Bone marrow (tissue), 2 donors: ENCODE measurements at places on chromosomes 7 and 10.

GRCh38 chr10:11231285-11231684 is 213.6 kb downstream of the CELF2 start:
- DNase-seq = no peak

DNA sequence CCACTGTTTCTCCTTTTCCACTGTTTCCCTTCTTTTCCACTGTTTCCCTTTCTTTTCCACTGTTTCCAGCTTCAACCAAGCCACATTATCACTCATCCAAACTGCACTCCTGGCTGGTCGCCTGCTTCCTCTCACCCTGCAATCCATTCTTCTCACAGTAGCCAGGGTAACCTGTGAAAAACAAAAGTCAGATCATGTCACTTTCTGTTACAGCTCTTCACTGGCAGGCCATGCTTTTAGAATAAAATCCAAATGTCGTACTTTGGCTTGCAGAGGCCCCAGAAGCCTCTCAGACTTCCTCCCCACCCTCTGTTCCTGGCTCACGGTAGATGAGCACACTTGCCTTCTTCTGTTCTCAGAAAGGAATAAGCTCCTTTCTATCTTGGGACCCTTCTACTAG is 33.9 kb downstream of the STARD3NL start:
- peak; percentile 48 for DNase-seq

- no peak for DNase-seq
These were observed 18.8 kb downstream of the ADGRA1 start for GRCh38 chr10:133106516-133106915.

DNA sequence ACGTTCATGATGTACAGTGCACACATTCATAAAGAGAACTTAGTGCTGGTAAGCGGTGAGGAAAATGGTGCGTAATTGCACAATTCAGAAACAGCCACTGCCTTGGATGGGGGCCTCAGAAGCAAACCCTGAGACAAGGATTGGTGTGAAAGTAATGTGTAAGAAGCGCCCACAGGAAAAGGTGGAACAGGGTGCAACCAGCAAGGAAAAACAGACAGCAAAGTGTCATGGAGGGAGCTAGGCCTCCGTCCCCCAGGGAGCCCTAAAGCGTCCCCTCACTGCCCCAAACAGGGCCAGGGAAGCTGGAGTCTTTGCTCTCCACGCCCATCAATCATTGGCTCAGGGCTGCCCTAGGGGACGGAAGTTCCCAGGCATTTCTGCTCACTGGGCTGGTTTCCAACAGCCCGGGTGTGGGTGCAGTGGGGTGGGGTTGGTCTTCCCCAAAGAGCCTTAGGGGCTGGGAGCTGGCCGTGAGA is 9.6 kb upstream of the C10orf105 start:
- DNase-seq = peak; percentile 25

- no peak for DNase-seq
These were observed 64.8 kb downstream of the TNS3 start for GRCh38 chr7:47516985-47517600.

DNA sequence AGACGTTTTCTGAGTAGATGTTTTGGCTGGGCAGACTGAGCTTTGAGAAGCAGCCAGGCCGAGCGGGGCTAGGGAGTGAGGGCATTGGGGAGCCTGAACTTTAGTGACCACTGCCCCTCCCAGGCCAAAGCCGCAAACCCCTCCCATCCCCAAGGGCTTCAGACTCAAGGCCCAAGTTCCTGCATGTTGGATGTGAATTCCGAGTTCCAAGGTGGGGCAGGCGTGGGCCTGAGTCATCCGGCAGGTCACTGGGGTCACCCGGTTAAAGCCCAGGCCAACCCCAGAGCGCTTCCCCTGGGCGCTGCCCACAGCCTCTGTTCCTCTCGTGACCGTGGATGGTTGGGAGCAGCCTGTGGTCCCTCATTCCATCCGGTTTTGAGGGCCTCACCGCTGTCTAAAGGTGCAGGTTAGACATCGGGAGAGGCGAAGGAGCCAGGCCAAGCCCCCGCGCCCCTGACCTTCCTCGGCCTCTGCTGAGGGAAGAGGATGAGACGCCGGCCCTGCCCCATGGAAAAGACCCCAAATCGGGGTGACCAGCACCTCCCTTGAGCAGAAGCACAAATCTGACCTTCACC is 6.9 kb upstream of the PDGFA start:
- DNase-seq = no peak

DNA sequence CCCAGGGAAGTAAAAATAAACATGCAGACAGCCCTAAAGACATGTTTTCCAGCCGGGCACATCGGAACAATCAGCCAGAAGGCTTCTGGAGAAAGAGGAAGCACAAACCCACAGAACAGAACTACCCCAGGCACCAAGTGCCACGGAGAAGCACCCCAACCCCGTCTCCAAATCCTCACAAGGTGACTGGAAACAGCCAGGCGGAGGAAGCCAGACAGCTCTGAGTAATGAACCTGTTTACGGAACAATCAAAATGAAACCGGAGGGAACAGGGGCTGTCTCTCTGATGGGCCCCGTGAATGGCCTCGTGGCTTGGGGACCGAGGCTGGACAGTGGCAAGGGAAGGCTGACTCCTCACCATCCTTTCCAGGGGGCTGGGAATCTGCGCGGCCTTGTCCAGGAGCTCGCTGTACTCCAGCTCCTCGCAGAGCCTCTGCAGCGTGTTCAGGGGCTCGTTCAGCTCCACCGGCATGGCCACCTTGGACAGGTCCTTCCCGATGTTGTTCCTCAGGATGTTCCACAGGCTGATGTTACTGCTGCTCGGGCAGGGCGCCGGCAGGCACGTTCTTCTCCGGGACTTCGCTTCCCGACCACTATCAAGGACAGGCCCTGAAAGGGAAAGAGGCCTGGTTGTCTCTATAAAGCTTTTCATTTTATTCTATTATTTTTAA is 77.0 kb upstream of the GSDME start:
- no peak for DNase-seq

- no peak for DNase-seq
These were observed 230.9 kb downstream of the MAD1L1 start for GRCh38 chr7:2001601-2002442.

DNA sequence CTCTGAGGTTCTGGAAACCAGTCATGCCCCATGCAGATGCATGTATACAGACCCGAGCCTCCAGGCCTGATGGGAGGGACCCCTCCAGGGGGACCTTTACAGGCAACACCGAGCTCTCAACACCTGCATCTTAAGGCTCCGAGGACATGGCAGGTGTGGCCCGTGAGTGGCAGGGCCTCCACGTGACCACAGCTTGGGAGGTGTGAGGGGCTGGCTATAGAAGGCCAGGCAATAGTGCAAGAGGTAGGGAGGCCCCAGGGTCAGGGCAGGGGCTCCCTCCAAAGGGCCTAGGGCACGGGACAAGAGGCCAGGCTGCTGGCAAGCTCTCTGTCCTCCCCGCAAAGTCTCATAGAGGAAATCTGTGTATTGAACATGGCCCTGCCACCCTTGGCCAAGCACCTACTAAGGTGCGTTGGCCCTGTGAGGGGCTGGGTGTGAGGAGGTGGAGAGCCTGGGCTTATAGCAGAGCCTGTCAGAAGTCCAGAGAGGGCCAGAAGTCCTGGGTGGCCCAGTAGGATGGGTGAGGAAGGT is 134.2 kb downstream of the PTPN20 start:
- no peak for DNase-seq

- DNase-seq = peak; percentile 3
These were observed 34.0 kb upstream of the INSIG1 start for GRCh38 chr7:155263581-155264143.

DNA sequence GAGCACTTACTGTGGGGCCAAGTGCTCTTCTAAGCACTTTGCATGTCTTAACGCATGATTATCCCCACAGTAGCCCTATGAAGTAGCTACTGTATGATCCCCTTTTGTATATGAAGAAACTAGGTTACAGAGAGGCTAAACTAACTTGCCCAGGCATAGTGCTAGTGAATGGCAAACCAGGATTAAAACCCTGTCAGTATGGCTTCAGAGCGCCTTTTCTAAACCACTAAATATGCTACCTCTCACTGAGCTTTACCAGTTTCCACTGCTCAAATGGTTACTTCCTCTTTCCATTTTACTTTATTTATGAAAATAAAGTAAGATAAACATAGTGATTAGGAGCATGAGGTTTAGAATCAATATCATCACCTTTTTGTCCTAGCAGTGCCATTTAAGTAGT is 73.6 kb downstream of the PODXL start:
- no peak for DNase-seq

DNA sequence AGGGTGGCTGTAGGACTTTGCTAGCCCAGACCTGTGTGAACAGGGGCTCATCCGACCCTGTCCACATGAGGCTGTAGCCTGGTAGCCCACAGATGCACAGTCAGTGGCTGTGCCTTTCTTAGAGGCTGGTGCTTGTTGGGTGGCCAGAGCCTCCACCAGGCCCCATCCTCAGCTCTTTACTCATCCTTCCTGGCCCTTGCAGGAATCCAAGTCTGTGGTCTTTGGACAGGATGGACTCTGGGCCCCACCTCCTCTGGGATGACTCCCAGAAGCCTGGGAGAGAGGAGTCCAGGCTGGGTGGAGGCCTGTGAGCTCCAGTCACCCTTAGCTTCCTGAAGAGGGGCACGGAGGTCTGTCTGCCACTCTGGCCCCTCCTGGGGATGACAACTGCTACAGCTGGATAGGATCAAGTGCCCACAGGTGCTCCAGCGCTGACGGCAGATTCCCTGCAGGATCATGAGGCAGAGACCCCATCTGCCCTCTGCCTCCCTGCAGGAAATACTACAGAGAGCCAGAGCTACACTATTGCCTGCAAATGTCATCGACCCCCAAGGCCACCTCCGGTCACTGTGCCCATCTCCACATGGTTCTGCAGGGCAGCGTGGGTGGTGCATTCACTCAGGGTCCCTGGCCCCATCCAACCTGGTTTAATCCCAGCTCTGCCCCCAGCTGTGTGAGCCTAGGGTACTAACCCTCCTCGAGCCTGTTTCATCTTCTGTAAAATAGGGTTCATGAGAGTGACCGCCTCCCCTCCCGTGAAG is 114.5 kb downstream of the PTPN20 start:
- no peak for DNase-seq

DNA sequence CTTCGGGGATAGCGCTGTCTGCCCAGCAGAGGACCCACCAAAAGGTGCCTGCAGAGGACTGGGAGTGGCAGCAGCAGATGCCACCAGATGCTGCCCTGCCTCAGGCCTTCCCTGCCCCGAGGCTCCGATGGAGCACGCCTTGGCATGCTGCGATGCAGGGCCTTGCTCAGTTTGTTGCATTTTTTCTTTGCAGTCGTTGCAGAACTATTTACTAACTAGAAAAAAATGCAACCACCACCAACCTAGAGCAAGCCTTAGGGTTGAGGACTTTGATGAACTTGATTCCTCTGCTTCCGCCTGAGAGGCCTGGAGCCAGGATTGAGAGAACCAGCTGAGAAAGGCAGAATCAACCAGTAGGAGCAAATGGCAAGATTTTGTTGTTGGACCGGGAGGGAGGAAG is 585.6 kb upstream of the MKI67 start:
- DNase-seq = no peak

- no peak for DNase-seq
These were observed 309.3 kb downstream of the GPR37 start for GRCh38 chr7:124456286-124456685.

DNA sequence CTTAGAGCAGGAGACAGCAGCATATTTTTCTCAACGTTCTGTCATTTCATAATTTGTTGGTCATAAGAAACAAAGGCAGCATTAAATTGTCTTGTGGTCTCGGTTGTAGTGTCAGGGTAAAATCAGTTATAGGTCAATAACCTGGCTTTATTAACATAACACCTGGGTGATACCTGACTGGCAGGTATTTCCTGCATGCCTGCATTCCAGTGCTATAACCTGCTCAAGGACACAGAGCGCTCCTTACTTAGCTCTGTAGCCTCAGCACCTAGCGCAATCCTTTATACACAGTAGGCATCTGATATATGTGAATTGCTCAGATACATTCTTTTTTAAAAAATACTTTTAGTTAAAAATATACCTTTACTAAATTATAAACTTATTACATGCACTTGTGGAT is 38.9 kb upstream of the PRKG1 start:
- no peak for DNase-seq

DNA sequence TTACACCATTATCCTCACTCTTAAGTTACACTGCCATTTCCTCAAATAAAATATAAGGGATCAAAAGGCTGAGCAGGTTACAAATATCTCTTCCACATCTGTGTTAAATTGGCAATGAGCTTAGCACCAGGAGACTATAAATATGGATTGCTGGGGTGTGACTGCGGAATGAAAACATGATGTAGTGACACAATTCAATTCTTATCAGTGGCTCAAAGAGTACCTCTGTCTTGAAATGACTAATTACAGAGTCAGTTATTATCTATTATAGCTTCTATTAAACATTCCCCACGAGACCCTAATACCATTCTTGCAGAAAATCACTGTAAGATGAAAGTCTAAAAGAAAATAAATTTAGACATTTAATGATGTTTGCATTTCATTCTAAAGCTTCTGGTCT is 67.1 kb downstream of the RELN start:
- no peak for DNase-seq

- DNase-seq = no peak
These were observed 39.6 kb upstream of the IKZF1 start for GRCh38 chr7:50264908-50265307.

DNA sequence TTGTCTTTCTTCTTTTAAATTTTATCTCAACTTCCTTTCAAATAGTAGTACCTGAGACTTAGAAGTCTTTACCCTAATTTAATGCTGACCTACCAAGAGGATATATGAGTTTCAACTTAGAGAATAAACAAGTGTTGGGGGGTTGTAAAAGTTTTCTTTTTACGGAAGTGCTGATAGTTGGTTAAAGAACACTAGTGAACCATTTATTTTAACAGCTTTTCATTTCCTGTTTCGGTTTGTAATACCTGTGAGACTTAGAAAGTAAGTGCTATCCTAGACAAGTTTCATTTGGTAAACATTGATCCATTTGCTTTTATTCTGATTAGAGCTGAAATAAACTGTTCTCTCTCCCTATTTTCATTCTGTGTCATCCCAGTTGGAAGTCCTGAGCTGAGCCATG is 683.1 kb upstream of the SORCS1 start:
- DNase-seq = no peak
